ENCODE measurements at places on chromosomes 5 and 9.

GRCh38 chr5:32428426-32428825 is 16.1 kb downstream of the ZFR start:
- no peak for DNase-seq

DNA sequence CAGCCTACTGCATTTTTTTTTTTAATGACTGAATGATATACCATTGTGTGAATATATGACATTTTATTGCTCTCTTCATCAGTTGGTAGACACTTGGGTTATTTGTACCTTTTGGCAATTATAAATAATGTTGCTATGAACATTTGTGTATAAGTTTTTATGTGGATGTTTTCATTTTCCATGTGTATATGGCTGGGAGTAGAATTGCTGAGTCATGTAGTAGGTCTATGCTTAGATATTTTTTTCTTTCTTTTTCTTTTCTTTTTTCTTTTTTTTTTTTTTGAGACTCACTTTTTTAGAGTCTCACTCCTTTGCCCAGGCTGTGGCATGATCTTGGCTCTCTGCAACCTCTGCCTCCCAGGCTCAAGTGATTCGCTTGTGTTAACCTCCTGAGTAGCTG is 32.9 kb upstream of the FAM120AOS start:
- no peak for DNase-seq

DNA sequence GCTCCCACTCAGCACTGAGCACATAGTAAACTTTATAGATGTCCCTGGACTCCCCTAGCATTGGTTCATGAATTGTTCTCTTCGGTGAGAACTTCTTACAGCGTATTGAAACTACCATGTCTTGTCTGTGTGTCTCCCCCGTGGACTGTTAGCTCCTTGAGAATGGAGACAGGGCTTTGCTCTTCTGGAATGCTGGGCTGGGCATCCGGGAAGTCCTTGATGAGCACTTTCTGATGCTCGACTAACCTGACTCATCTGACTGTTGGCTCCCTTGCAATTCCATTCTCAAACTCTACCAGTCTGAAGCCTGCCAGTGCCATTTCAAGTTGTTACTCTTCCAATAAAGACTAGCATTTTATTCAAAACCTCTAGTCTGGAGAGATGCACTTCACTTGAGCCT is 15.0 kb upstream of the PFDN1 start:
- no peak for DNase-seq

DNA sequence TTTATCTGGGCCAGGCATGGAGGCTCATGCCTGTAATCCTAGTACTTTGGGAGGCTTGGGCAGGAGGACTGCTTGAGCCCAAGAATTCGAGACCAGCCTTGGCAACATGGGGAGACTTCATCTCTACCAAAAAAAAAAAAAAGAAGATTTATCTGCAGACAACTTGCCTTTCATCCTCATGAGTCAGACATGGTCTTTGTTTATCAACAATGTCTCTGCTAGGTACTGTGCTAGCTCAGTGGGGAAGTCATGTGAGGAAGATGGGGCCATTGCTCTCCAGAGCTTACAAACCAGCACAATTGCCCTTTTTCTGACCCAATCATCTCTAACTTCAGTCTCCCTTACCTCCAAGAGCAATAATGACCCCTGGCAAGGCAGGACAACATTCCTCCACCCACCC is 1.6 kb downstream of the URM1 start:
- DNase-seq = no peak

GRCh38 chr9:78856144-78856543 is 559.2 kb downstream of the PSAT1 start:
- DNase-seq = no peak

GRCh38 chr9:133141833-133142595 is 21.0 kb upstream of the RALGDS start:
- DNase-seq = no peak

- DNase-seq = no peak
These were observed 64.0 kb upstream of the PTGER4 start for GRCh38 chr5:40615586-40616170.

- DNase-seq = no peak
These were observed 6.9 kb downstream of the GSN start for GRCh38 chr9:121274851-121275250.

DNA sequence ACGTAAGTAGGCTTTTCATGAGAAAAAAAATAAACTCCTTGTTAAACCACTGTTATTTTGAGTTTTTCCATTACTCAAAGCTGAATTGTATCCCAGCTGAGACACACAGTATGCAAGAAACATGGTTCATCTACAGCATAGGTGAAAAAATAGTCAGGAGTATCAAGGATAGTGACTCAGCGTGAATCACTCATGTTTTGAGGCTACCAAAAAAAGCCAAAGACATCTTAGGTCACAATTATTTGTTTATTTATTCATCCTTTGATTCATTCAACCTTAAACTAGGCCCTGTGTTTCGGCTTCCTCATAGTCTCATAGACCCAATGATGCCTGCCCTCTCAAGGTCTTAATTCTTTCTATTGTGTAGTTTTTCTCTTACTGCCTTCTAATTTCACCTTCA is 32.9 kb upstream of the STX17 start:
- no peak for DNase-seq

DNA sequence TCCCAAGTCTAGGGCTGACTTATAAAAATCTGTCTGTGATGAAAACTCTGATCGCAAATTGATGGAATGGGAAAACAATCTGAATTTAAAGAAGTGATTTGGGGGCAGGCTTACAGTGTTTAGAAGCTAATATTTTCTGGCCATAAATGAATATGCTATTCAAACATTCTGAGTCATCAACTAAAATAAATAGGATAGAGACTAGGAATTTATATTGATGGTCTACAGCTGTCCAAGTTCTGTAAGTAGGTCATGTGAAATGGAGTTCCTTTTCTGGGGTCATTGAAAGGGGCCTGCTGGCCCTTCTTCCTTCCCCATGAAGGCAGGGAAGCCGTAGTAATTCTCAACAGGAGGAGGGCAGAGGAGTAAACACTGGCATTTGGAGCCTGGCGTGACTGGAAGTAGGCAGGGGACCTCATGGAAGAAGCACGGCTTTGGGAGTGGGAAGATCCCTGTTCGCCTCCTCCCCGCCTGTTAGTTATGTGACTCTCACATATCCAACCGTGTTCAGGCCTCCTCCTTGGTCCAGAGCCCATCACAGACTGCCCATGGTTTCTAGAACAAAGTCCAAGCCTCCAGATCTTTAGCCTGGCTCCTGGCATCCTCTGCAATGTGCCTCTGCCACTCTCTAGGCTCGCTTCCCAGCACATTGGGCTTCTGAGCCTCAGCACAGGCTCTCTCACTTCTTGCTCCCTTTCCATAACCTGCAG is 31.7 kb downstream of the ALG2 start:
- peak; percentile 90 for DNase-seq

DNA sequence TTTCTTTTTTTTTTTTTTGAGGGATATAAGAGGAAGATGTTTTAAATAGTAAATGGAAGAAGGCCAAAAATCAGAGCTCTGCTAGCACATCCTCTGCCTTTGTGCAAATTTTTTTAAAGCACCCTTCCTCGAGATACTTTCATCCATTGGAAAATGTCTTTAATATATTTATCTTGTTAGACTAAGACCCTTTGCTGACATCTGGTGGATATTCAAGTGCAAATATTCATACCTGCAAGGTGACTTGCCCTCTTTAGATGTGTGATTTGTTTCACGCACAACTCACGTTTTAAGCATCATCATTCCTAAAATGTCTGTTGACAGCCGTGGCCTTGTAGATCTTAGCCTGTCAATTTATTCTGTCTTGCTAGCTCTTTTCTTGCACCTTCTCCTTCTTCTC is 258.5 kb downstream of the AGTPBP1 start:
- peak; percentile 23 for DNase-seq

DNA sequence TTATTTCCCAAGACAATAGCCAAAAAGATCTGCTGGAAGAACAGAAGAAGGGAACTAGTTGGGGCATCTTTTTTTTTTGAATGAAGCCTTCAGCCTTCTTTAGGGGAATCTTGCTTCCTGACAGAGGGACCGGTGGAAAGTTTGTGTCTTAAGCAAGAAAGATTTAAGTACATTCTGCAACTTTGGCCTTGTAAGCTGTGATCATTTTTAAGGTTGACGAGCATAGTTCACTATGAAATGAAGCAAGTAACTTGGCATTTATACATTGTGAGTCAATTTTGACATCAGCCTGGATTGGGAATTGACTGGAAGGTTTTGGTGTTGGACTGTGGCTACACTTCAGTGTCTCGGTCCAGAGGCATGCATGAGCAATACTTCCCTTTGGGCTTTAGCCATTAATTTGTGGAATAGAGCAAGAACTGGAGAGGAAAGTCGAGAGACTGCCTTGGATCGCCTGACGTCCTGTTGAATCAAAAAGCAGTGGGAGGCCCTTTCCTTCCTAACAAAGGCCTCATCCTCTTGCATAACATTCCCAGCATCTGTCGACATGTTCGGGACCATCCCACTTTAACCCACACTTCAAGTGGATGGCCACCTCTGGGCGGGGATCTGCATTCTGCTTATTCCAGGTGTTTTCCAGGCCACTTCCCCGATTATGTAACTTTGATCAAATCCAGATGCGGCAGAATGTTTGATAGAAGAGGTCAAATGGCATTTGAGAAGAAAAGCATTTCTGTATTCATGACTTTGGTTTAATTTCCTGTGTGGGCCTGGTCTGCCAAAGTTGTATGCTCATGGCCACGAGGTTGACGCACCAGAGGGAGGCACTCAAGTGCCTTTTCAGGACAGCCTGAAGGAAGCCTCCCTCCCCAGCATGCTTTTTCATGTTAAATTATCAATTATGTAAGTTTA is 12.5 kb downstream of the ABL1 start:
- no peak for DNase-seq

DNA sequence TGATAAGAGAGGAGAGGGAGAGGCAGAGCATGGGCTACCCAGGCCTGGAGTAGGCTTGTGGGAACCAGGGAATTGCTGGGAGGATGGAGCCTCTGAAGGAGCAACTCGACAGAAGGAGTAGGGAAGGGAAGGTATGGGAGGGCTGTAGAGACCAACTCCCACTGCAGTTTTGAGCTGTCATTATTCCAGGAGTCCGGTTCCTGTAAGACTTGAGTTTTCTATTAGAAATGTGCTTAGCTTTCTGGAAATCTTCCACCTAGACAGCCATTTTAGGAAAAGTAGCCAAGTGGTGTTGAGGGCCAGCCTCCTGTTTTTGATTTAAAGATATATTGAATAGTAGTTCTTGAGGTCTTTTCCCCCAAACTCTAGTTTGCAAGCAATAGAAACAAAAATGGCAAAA is 323.5 kb downstream of the LRRC70 start:
- no peak for DNase-seq

DNA sequence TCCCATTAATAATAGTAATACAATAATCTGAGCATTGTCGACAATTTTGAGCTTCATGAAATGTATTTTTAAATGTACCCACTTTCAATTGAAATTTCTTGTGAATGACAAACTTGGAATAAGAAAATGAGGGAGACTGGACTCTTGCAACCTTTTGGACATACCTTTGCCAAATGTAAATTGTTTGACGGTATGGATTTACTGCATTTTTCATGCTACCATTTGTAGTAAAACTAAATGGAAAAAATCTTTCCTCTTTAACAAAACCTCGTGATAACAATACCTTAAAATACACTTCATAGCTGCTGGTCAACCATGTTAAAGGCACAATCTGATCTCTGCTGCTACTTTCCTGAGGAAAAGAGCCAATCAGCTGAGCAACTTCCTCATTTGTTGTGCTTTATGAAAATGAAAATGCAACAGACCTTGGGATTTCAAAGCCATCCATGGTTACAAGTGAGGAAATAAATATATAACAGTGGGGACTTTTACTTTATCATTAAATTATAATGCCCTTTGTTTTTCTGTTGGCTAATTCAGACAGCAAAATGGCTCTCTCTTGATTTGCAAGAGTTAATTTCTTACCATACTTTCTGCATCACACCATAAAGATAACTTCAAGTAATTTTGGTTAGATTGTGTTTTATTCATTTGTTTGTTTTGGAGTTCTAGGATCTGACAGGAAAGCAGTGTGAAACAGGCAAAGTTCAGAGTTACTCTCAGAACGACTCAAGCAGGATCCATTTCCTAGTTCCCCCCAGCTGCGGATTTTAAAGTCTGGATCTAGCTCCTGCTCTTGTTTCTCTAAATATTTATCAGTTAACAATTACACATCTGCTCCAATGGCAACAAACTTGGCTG is 1.1 kb downstream of the ALDH1A1 start:
- no peak for DNase-seq

DNA sequence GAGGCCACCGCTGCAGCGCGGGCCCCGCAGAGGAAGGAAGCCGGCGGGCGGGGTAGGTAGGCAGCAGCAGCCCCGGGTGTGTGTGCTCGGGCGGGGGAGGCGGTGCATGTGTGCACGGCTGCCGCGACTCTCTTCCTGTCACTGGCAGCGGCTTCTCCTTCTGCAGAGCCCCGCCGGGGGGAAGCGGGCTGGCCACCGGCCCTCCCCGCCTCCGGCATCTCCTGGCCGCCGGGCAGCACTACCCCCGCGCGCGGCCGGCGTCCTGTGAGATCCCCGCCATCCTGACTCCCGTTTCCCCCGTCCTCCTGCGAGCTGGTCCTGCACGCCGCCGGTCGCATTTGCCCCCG is 315 bp downstream of the PIK3R1 start:
- no peak for DNase-seq

DNA sequence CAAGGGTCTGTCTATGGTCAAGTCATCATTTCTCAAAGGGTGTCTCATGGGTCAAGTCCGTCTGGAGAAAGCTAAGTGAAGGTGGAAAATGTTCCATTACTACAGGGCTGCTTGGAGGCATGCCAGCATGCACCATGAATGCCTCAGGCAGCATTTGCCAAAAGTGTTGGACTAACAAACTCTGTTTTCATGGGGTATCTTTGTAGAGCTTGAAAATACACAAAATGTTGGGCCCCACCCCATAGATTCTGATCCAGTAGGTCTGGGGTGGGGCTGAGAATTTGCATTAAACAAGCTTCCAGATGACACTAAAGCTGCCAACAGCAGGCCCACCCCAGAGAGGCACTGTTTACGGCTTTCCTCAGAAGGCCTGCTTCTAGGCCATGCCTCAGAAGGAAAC is 75.0 kb upstream of the FRRS1L start:
- DNase-seq = peak; percentile 30

- no peak for DNase-seq
These were observed 47.1 kb upstream of the MATR3 start for GRCh38 chr5:139246394-139246793.

DNA sequence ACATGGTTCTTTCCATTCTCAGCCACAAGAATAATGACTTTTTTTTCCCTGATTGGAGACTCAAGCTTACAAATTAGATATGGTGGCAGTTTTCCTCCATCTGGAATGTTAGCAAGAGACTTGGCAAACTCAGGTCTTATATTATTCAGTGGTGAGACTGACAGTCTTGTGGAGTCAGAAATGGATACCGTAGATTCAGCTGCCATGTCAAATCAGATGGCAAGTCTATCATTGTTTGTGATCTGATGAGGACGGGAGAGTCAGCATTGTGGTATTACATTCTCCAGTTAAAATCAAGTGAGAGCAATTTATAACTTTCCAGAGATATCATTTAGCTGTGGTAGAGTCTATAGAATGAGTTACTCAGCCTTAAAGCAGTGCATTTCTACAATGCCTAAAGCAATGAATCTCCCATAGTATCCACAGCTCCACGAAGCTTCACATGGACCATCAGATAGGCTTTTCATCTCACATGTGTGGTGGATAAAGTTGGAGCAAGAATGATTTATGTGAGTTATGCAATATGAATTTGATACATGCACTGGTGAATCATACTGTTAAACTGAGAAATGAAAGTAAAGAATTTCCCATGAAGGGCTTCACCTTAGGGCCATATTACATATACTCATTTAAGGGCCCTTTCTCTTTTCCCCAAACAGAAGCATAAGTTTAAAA is 430.6 kb downstream of the ZNF608 start:
- no peak for DNase-seq

GRCh38 chr5:113757508-113757907 is 244.0 kb downstream of the YTHDC2 start:
- no peak for DNase-seq

- no peak for DNase-seq
These were observed 16.6 kb downstream of the ZNF131 start for GRCh38 chr5:43137326-43137725.
